ENCODE measurements at places on chromosomes 2 and 18.

- no peak for DNase-seq
Observed at GRCh38 chr2:28993206-28993960, 12.3 kb downstream of the TOGARAM2 start.

DNA sequence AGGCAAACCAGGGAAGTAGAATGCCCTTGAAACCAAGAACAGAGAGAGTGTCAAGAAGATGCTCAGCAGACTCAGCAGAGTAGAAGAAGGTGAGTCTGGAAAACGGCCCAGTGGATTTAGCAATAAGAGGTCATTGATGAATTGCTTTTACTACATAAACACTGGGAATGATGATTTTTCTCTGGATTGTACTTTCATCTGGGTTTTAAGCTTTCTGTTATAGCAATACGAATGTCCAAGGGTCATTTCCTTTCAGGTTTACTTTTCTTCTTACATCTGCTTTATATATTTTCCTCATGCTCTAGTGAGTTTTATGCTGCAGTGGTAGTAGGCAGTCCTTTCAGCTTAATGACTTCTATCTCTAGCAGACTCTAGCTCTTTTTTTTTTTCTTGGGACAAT is 16.9 kb downstream of the EML6 start:
- DNase-seq: no peak

- DNase-seq: no peak
Observed at GRCh38 chr18:23883277-23883790, 131.2 kb upstream of the TTC39C start.

- DNase-seq: no peak
Observed at GRCh38 chr2:122244598-122245229, 489.3 kb downstream of the TSN start.

DNA sequence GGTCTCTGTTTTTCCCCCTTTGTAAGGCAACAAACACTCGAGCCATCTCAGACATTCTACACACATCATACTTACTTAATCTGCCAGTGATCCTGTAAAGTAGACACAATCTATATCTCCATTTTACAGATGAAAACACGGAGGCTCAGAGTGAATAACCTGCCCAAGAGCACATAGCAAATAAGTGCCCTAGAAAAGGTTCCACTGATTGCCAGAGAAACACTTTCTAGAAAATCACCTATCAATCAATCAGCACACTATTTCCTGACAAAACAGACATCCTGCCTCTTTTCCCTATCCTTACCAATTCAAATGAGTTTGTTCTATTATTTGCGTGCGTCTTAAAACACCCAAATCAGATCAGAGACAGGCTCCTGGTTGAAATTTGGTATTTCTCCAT is 23.9 kb downstream of the SLC66A3 start:
- no peak for DNase-seq

GRCh38 chr2:36374585-36374984 is 19.0 kb downstream of the CRIM1 start:
- no peak for DNase-seq

DNA sequence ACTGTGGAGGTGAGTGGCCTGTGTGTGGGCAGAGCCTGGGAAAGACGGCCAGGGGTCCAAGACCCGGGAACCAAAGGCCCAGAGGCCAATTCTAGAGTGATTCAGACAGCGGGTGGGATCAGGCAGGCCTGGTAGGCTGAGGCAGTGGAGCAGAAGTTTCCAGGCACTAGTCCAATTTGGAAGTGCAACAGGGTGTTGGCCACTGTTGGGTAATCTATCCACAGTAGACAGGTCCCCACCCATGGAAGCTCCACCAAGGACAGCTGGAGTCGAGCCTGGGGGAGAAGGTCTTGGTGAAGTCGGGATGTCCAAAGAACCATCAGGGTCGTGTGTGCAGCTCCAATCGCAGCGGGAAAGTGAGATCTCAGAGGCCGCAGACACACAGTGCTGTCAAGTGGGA is 125.8 kb upstream of the COPS8 start:
- no peak for DNase-seq

GRCh38 chr2:8628179-8628865 is 53.5 kb upstream of the ID2 start:
- DNase-seq: no peak

DNA sequence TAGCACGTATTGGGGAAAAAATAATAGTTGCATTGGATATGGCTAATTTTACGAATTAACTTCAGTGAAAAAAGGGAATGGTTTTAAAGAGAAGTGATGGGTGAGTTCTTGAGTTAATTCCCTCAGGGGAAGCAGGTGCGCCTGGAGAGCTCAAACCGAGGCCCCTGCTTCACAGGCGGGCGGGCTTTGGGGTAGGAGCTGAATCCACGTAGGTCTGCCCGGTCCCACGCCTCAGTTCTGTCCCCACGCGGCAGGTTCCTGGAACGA is 44.1 kb downstream of the GORASP2 start:
- no peak for DNase-seq

DNA sequence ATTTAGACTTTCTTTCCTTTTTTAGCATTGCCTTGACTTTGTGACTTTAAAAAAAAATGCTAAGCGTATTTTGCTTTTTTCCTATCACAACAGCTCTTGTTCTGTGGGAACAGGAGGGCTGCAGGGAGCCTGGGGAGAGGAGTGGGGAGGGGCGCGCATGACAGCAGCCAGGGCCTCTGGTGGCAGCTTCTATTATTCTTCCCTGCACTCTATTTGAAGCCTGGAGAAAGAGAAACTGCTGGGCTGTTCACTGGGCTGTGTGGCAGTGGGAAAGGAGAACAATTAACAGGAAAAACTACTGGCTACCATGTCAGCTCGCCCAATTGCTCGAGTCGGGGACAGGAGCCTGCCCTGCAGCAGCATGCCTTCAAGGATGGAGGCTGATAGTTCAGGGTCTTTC is 119.0 kb upstream of the ZBTB14 start:
- no peak for DNase-seq

GRCh38 chr18:32461709-32462272 is 8.9 kb downstream of the GAREM1 start:
- no peak for DNase-seq

- DNase-seq: no peak
Observed at GRCh38 chr18:13614641-13615288, 111.6 kb downstream of the FAM210A start.

DNA sequence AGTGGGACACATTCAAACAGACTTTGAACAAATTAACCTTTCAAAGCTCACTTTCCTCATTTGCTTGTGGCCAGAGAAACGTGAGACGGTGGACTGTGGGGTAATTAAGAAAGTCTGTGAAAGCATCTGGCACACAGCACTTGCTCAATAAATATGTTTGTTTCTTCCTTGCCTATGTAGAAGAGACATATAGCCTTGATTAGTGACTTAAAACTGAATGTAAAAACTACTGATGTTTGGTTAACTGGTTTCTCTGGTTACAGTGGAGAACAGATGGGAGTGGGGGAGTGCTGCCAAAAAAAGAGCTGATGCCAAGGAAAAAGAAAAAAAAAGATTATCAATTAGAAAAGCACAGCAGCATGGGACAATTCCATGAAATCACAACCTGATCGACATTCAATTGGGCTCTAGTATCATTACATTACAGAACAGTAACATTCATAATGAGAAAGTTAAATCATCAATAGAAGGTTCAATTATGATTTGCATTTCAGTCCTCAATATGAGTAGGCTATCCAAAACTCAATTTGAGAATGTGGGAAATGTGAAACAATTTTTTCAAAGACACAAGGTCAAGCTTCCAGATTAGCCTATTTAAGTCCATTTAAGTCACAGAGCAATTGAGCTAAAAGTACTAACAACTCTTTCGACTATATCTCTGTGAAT is 14.7 kb downstream of the CUL3 start:
- DNase-seq: no peak

- no peak for DNase-seq
Observed at GRCh38 chr2:149038442-149039212, at the start of gene LYPD6B. LYPD6B (plus strand) TSS chr2:149038699; CDS start chr2:149130949, 92,250 bp downstream.

GRCh38 chr2:236844711-236845110 is 241.0 kb upstream of the COPS8 start:
- DNase-seq: no peak

DNA sequence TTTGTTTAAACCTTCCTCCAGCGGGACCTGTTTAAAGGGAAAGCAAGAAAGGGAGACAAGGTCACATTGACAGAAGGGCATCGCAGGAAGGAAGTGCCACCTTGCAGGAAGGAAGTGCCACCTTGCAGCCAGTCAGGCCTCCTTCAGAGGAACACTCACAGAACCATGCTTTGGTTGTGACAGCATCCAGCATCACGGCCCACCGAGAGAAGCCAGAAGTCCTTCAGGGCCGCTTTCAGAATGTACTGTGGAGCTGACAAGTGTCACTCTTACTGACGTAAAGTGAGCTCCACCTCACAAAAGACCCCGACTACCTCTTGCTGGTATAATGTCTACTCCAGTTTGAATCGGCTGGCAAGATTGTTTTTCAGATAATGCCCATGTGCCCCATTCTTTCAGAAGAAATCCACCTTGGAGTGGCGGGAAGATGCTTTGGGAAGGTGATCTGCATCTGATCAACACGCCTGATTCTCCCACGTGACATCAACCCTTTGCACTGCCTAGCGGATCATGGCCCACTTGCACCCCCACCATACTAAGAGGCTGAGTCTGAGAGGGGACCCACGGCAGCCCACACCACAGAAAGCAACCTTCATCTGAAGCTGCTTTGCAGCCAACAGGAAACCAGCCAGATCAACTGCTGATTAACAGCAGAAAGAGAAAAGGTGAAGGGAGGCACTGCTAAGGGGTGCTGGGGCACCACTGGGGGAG is 99.8 kb downstream of the UXS1 start:
- DNase-seq: no peak

- DNase-seq: no peak
Observed at GRCh38 chr2:142874293-142874814, 3.1 kb upstream of the KYNU start.
